Foreskin melanocyte (primary cell): ENCODE measurements at places on chromosomes 7 and 10.

DNA sequence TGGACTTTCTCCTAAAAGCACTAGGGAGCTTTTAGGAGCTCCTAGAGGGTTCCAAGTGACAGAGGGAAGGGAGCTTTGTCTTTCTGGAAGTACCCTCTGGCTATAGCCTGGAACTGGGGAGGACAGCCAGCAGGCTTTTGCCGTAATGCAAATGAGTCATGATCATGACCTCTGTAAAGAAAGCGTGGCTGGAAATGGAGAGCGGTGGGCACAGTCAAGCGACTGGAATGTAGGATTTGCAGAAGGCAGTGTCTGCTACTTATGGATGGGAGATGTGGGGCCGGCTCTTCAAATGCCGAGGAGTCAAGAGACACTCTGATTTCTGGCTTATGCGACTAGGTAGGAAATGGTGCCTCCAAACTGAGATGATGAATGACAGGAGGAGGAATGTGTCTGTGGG lies 34.6 kb upstream of the PLPP4 start:
- DNase-seq = peak; percentile 67

GRCh38 chr10:94363251-94363565 lies 469 bp upstream of the NOC3L start:
- no peak for DNase-seq

DNA sequence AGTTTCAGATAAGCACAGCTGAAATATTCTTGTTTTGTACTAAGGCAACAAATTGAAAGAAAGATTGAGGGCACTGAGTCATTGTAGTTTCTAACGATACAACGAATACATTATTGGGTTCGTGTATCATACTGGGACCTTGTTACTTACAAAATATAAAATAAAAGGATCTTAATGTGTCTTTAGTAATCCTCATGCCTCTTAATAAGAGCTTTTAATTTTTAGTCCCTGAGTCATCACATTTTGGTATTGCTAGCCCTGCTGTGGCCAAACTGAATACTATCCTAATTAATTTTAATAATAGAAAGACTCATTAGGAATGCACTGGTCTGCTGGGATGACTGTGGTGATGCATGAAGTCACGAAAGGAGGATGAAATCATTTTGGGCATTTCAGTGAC lies 309.7 kb downstream of the EXOC4 start:
- peak; percentile 64 for DNase-seq

GRCh38 chr7:131638641-131639430 lies 82.4 kb upstream of the PODXL start:
- DNase-seq = no peak

GRCh38 chr7:134394056-134394455 lies 64.8 kb downstream of the AKR1B1 start:
- no peak for DNase-seq

DNA sequence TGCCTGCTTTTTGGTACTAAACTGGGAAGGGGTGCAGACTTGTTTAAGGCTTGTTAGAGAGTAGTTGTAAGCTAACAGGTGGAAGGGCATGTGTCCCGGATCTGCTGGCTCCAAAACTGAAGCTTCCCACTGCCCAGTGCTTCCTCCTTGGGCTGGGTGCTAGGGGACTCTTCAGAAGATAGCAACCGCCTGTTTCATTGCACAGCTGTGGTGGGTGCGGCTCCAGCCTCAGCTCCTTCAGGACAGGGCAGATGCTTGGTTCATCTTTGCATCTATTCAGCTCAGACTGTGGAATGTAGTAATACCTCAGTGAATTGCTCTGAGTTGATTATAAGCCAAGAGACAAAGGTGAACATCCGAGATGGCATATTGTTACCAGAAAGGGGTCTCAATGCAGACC lies 527.1 kb downstream of the TYW1 start:
- no peak for DNase-seq

DNA sequence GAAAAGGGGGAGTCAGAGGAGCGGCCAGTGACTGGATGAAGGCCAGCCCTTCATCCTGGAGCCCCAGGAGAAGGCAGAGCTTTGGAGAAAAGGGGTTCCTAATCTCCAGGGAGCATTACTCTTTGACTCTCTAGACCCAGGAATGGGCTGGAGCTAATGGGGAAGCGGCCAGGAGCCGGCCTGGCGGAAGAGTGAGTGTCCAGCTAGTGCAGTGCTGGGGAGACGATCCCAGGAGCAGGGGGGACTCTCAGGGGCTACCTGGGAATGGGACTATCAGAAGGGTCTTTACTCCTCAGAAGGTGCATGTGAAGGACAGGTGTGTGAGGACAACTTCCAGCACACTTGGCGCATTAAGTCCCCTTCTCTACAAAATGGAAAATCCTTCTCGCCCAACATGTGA lies 2.4 kb upstream of the PAX2 start:
- no peak for DNase-seq

GRCh38 chr7:104136561-104136960 lies 71.3 kb downstream of the ORC5 start:
- no peak for DNase-seq

DNA sequence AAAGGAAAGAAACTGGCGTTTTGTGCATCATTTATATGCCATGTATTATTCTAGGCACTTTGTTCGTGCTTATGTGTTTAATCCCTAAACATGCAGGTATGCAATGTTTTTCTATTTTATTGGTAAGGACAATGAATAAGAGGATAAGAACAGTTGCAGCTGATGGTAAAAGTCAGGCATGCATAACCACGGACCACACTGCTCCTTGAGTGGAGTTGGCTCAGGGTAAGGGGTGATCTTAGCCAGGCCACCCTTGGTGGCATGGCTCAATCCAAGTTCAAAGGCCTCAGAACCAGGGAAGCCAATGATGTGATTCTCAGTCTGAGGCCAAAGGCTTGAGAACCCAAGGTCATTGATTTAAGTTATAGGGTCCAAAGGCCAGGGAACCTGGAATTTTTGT lies 1068.1 kb downstream of the NRG3 start:
- no peak for DNase-seq

- no peak for DNase-seq
Measured at GRCh38 chr10:124184208-124184830, 90.9 kb upstream of the CHST15 start.

DNA sequence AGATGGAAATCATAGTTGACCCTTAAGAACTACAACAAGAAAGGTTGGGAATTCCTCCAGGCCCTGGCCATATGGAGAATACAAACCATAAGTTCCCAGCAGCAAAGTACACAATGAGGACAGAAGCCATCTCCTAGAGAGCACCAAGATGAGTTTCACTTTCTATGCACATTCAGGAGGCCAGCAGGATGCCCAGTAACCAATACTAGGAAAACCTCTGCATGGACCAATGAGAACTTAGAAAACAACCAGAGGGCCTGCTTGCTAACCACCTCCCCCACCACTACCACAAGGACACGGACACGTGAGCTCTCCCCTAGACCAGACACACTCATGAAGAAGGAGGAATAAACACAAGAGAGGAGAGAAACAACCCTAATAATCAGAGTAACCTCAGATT lies 56.3 kb downstream of the IFIT5 start:
- DNase-seq = no peak
